ENCODE measurements at places on chromosomes 1 and 21.

GRCh38 chr1:174746024-174746808, 253.5 kb upstream of the CACYBP start:
- DNase-seq = no peak

DNA sequence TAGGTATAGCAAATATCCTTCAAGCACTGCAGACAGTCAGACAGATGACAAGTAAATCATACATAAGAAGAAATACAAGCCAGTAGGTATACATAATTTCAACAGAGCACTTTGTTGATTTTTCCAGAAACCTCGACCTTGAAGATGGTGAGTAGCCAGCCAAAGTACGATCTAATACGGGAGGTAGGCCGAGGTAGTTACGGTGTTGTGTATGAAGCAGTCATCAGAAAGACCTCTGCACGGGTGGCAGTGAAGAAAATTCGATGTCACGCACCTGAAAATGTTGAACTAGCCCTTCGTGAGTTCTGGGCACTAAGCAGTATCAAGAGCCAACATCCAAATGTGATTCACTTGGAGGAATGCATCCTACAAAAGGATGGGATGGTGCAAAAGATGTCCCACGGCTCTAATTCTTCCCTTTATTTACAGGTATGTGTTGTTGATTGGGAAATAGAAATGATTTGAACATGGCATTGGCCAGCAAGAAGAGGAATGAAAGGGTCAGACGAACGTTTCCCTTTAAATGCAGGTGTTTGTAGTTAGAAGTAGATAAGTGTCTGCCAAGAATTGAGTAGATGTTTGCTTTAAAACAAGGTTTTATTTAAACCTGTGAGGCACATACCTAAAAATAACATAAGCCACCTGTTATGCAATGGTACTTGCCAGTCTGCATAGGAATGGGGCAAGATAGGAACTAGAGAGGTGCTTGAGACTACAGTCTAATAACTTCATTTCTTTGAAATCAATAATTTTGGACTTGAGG, 2.7 kb downstream of the PDIK1L start:
- DNase-seq = no peak

DNA sequence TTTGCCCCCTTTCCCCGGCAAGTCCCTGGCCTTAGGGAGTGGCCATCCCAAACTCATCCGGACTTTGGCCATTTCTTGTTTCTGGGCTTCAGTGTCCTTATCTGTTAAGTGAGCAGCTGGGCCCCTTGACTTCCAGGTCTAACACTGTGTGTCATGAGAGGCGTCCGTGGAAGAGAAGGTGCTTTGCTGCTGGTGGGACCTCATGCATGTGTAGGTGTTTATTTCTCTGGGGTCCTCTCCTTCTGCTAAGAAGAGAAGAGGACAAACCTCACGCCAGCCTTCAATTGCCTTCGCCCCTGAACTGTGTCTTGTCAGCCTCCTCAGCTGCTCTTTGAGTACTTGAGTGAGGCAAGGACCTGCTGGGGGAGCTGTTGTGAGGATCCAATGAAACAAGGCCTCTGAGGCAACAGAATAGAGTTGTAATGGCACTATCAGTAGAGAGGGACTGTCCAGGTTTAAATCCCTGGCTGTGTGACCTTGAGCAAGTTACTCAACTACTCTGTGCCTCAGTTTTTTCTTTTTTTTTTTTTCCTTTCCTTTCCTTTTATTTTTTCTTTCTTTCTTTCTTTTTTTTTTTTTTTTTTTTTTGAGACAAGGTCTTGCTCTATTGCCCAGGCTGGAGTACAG, 72.5 kb downstream of the RUNX3 start:
- no peak for DNase-seq

DNA sequence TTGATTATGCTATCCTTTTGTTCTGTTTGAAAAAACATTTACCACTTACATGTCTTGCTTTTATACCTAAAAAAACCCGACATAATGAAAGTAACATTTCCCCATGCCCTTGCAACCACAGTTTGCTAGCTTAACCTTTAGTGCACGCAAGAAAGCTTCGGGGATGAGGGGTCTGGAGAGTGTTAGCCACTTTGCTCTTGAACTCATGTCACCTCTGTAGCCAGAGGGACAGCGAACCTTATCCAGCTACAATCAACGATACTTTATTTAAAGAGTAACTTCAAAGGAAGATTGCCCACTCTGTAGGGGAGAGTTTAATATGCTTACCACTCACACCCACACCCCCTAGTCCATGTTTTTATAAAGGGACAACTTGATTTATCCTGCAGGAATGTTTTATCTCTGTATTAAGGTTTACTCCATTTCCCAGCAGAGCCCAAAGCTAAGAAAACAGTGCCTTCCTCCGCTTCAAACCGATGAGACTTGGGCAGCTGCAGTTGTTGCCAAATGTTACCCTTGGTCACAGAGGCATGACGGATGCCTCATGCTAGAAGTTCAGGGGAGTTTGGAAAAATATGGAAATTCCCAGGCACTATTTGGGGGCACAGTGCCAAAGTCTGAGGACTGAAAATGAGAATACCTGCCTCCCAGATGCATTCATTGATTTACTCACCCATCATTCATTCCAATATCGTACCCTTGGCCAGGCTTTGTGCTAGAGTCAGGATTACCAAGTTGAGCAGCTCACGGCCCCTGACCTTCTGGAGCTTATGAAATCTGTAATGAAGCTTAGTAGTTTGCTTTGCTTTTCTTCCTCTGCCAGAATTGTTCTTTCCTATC, 61.4 kb upstream of the VCAM1 start:
- no peak for DNase-seq

DNA sequence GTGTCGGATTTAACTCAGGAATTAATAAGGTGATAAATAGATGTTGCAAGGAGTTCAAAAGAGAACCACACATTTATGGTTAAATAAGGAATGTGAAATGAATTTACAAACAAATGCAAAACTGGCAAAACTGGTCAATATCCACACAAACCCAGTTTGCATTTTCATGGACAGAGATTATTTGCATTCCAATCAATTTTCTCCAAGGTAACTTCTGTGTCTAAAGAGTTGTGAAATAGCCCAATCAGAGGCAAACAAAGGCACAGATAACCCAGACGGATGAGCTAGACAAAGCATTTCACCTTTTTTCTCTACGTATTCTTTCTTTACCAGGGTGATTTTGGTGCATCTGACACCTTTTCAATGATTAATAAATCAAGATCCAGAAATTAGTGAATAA, 63.9 kb downstream of the MAP3K7CL start:
- no peak for DNase-seq

DNA sequence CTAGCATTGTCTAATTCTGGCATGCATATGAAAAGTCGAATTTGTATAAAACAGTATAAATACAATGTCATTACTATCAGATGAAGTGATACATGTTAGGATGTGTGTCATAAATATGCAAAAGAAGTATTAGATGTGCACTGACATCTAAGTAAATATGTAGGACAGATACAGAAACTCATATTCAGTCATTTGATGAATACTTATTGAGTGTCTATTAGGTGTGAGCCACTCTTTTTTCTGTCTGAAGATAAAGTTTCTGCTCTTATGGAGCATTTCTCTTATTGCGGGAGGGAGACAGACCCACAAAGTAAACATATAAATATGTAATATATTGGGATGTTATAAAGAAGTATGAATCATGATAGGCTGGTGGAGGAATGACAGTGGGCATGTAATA, 426.6 kb upstream of the B3GALT2 start:
- no peak for DNase-seq

- DNase-seq = no peak
Observed at GRCh38 chr1:160351629-160352028, 8.4 kb downstream of the NCSTN start.

GRCh38 chr1:23638188-23638619, 53.4 kb upstream of the RPL11 start:
- no peak for DNase-seq

- no peak for DNase-seq
Observed at GRCh38 chr1:159204161-159205141, at the start of gene ACKR1. Gene ACKR1, plus strand, starts transcription at chr1:159204875. Its CDS starts 85 bp downstream, at chr1:159204960.

GRCh38 chr1:238242181-238242580, 351.5 kb upstream of the ZP4 start:
- DNase-seq = no peak

- DNase-seq = no peak
Observed at GRCh38 chr1:169309178-169310166, 58.1 kb downstream of the NME7 start.

DNA sequence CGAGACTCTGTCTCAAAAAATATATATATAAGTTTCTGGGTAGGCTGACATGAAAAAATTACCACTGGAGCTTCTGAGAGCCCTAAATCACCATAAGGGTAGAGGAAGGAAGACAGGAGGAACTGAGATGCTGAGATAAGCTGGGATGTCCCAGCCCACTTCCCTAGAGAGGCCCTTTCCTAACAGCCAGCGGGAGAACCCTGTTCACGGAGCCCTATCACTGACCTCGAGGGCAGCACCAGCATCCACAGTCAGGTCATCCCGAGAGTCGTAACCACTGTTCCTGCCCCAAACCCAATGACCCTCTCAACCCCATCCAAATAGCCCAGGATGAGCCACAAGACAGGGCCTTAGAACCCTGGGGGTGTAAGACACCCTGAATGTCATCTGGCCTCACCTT, 77.5 kb downstream of the CD34 start:
- no peak for DNase-seq

DNA sequence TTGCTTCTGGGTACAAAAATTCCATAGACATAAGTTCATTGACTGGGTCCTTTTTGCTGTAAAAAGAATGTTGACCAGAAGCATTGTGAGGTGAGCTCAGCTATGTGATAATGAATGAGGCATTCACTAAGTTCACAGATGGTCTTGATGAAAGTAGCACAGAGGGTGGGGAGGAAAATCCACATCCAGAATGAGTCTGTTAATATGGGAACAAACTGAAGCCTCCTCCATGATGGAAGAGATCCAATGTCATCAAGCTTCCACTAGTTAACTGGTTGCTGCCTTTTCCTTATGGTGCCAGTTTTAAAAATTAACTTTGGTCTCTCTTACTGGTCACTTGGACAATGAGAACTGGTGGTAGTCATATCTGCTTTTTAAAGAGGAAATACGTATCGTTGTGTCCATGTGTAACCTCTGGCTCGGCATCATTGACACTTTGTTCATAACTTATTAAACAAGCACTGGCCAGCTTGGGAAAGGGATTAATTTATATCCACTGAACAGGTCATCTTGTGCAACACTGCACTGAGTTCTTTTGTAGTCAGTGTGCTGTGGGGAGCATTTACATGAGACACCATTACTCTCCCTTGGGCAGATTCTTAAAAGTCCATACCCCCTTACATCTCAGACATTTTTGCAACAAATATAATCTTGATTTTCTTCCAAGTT, 88.6 kb downstream of the ADAMTS1 start:
- DNase-seq = no peak

DNA sequence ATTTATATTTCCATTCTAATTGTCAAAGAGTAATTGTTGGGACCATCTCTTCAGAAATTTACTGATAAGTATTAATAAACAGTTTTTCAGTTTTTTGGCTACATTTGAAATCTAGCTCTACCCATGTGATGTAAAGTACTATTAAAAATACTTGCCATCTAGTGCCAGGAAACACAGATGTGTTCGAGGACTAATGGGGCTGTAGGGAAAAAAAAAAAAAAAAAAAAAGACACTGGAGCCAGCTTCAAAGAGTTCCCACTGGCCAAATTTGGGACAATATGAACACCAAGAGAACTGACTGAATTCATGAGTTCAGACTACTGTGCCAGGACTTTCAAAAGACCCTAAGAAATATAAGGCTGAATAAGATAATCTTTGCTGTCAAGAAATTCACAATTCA, 65.2 kb upstream of the GFI1 start:
- DNase-seq = no peak

DNA sequence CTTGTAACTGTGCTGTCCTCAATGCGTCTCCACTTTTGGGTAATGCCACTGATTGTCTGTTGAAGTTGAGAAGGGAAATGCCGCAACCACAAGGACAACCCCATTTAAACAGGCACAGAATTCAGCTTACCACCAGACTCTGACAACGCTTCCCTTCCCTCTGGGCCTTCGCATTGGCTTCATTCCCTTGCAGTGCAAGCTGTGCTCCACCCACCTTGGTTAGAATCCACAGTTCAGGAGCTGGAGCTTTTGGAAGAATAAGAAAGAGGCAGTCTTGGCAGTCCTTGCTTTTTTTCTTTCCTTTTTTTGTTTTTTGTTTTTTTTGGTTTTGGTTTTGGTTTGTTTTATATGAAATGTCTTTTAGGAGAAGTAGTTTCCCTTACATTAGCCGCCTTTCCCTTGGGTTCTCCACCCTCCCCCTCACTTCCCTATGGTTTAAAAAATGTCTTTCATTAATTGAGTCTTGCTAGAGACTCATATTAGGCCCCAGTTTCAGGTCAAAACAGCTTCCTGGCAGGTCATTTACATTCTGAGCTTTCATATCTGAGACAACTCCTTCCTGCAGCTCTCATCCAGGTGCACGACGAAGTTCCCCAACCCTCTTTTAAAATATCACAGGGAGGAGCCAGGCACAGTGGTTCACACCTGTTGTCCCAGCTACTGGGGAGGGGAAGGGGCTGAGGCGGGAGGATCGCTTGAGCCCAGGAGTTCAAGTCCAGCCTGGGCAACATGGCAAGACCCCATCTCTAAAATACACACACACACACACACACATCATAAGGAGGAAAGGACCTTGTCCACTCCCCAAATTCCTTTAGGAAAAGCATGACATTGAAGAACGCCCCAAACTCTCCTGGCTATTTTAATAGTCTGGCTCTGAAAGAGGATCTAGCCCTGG, 20.7 kb upstream of the LAX1 start:
- DNase-seq = no peak

DNA sequence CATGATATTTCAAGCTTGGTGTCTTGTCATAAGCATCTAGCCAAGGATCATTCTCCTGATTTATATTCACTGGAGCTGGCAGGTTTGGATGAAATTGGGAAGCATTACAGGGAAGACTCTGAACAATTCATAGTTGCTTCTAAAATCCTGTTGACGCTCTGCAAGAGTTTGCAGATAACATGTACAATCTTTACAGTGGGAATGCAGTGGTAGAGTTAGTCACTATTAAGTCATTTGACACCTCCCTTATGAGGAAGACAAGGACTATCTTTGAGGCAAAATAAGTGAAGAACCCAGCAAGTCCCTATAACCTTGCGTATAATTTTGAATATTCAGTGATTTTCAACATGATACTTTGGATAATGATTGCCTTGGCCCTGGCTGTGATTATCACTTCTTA, 45.3 kb upstream of the CRB1 start:
- DNase-seq = no peak

GRCh38 chr1:211591980-211592493, 13.1 kb upstream of the SLC30A1 start:
- no peak for DNase-seq

- no peak for DNase-seq
Observed at GRCh38 chr1:8537991-8538390, 220.1 kb downstream of the SLC45A1 start.

GRCh38 chr1:162772571-162773154, 17.8 kb upstream of the HSD17B7 start:
- DNase-seq = no peak
